Right cardiac atrium (tissue), 5 donors: ENCODE measurements at places on chromosomes 11 and 22. TPM values are rescaled to one million over a fixed set of nuclear protein-coding genes. Genes with fewer than 3 reads are reported as not detected.

Gene FGF19
- not detected for polyA plus RNA-seq

Gene PTPRCAP
- 1.6 TPM for polyA plus RNA-seq

Gene OR1S1
- not detected for polyA plus RNA-seq

Gene MUC5B
- polyA plus RNA-seq, result under 0.01 TPM

Gene NCAM1
- polyA plus RNA-seq, result 87.9 TPM
